IPS DF 6.9 (cell line): ENCODE measurements at places on chromosomes 6 and 20.

GRCh38 chr6:43492673-43493072 lies 15.3 kb downstream of the TJAP1 start:
- DNase-seq, result no peak

DNA sequence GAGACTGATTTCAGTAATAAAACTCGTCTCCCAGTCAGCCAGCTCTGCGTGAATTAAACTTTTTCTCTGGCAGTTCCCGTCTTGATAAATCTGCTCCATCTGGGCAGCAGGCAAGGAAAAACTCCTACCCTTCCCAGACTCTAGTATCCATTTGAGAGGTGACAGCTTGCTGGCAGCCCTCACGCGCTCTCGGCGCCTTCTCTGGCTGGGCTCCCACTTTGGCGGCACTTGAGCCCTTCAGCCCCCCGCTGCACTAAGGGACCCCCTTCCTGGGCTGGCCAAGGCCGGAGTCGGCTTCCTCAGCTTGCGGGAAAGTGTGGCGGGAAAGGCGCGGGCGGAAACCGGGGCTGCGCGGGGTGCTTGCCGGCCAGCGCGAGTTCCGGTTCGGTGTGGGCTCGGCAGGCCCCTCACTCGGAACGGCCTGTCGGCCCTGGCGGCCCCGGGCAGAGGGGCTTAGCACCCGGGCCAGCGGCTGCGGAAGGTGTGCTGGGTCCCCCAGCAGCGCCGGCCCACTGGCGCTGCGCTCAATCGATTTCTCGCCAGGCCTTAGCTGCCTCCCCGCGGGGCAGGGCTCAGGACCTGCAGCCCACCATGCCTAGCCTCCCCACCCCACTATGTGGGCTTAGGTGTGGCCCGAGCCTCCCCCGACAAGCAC lies 21.8 kb upstream of the GMPR start:
- no peak for DNase-seq

DNA sequence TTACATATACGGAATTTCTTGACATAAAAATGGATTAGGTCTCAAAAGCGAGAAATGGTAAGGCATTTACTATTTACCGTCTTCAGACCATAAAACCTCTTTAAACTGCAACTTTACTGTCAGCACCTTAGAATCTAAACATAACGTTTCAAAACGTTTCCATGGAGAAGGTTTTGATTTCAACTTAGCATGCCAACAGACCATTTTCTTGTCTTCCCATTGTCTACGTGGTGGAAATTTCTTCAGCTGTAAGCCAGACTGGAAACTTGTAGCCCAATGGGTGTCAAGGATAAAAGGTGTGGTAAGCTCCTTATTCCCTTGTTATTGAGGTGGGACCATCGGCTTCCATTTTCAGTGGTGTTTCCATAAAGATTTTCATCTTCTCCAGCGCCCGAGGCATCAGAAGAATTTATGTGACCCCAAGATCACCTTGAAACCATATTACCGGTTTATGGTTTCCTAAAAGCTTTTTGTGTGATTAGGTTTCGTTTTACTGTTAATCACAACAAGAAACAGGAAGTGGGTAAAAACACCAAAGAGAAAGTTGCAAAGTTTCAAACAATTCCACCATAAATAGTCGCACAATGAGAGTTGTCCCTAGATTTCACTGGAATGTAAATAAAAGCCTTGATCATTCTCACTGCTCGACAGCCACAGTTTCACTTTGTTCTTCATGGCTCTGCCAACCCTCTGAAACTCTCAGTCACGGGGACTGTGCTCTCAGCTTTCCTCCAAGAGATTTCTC lies 63.0 kb upstream of the CD2AP start:
- DNase-seq, result no peak

GRCh38 chr6:123962508-123962907 lies 158.8 kb downstream of the NKAIN2 start:
- no peak for DNase-seq

DNA sequence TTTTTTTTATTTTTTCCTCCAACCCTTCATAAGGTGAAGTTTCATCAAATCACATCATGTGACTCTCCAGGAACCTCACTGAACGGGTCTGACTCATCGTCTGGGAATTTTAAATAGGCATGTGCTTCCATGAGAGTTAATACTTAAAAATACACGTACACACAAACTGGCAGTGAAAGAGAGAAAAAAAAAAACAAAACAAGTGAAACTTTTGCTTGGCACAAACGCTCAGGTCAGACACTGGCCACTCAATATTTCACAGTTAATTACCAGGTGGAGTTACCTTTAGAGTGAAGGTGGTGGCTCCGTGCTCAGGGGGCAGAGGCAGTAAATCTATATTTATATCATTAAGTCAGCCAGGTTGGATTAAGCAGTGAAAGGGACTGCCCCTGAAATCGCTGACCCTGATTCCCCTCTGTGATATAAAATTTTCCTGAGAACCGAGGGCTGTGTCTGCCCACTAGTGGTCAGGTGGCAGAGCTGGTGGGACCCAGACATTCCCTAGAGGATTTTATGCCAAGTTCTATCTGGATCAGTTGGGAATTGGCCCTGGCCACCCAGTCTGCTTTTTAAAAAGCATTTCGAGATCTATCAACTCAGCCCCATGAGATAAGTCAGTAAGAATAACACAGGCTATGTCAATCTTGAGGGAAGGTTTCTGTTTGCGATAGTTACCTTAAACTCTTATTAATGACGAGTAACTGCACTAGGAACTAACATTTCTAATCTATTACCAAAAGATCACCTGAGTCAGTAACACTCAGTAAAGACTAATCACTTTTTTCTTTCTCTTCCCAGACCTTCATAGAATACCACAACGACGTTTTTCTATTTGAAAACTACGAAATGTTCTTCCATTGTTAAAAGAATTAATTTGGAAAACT lies 259.1 kb downstream of the HDGFL1 start:
- DNase-seq, result peak; percentile 37

DNA sequence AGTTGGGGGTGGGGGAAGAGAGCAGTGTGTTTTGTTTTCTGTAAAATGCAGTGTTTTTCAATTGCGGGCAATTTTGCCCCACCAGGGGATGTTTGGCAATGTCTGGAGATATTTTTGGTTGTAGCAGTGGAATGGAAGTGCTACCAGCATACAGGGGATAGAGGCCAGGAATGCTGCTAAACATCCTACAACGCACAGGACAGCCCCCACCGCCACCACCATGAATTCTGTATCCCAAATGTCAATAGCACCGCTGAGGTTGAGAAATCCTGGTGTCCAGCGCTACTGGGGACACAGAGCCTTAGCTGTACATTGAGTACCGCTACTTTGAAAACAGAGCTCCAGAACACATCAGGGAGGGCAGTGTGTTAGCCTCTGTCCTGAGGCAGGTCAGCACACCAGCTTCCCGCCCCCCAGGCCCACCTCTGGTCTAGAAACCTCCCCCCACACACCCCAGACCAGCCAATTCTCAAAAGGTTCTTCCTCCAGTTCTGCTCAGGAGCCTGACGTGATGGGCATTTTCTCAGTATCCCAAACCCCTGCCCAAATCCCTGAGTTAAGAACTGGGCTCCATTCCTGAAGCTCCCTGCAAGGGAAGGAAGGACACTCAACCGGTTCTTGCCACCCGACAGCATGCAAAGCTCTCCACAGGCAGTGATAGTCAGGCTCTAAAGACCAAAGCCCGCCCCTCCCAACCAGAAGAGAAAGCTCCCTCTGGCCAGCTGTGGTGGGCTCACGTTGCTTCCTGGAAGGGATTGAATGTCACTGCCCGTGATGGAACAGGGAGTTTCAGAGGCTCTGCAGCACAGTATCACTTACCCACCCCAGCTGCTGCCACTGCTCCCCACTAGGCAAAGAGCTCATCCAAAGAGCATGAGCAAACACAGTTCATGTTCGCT lies 321.5 kb upstream of the JARID2 start:
- DNase-seq, result peak; percentile 20
